Naive thymus-derived CD8-positive, alpha-beta T cell (primary cell): ENCODE measurements at places on chromosomes 13 and 19.

DNA sequence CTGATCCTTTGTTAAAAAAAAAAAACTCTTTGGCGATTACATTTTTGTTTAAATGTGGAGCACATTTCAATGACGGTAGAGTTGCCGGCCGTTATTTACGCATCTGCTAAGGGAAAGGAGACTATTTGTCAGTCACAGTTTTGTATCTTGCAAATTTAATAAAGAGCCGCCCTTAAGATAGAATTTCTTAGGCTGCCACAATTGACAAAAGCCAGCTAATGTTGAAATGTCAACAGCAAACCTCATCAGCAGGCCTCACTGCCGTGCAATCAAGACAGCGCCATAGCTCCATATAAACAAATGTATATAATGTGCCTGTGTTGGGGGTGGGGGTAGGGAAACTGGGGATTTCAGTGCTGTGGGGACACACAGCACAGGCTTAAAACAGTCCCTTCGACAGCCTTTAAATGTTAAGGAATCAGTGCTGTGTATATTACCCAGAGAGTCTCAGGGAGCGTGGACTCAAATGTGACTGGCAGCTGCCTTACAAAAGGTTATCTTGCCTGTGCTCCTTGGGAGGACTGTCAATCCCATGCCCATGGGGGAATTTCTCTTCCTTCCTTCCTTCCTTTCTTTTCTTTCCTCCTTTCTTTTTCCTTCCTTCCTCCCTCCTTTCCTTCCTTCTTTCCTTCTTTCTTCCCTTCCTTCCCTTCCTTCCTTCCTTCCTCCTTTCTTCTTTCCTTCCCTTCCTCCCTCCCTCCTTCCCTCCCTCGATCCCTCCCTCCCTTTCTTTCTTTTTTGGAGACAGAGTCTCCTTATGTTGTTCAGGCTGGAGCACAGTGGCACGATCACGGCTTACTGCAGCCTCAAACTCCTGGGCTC, 108.0 kb downstream of the URI1 start:
- DNase-seq = no peak

DNA sequence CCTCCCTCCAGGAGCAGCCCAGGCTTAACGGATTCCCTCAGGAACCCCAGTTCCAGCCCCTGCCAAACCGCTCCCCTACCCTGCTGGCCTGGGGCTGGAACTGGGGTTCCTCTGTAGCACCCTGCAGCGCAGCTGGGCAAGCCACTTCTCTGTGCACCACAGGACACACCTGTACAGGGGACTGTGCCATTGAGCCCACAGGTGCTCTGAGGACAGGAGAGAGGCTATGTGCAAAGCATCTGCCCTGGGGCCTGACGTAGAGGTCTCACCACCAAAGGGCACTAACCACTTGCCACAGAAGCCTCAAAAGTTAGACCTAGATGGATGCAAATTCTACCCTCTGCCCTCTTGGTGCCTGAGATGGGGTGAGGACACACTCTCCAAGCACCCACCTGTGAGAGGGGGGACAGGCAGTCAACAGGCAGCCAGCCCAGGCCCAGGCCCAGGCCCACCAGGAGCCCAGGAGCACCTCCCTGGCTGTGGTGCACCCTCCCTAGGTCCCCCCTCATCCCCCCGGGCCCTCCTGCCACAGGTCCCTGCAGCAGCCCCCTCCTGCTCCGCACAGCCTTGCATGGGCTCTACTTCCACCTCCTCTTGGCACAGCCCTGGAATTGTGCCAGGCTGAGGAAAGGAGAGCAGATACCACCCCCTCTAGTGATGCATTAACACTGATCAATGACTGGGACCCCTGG, 27.6 kb upstream of the SLC35E1 start:
- no peak for DNase-seq

DNA sequence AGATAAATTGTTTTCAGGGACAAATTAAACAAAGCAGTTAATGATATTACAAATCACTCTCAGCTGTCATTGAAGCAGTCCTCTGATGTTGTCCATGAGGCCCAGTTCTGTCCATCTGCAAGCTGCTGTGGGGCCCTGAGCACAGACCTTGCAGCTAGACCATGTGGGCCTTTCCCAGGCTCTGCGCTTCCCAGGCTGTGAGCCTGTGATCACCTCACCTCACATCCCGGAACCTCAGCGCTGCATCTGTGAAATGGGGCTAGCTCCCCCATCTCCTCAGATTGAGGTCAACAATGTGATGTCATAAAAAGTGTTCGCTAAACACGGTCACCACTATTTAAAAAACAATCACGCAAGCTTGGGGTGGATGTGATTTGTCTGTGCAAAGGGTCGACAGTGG, 51.9 kb upstream of the UQCRFS1 start:
- no peak for DNase-seq

DNA sequence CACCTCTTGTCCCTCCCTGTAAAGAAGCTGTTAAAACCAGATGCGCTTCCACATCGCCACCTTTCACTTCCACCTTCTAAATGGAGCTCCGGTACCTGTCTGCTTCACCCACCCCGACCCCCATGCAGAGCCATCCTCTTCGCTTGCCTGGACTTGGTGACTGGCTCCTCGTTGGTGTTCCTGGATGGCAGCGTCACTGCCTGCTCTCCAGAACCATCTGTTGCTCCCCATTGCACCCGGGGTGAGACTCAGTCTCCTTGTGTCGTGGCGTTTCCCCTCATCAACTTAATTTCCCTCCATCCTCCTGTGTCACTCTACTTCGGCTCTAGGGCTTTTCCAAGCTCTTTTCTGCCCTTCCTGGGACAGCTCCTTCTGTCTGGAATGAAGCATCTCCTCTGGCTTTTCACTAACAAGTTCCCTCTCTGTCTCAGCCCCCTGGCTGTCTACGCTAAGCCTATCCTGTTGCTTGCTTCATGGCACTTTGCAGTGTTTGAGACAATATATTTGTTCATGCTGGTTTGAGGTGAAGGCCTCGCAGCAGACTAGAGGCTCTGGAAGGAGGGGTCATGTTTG, 10.3 kb downstream of the CEBPG start:
- no peak for DNase-seq
